ENCODE measurements at places on chromosomes 7 and 10. TPM values are rescaled to one million over a fixed set of nuclear protein-coding genes. Genes with fewer than 3 reads are reported as not detected.

GRCh38 chr7:43769791-43770465 lies 11.4 kb downstream of the BLVRA start:
- no peaks in the 10 kb centered on the region for H3K27me3 ChIP-seq
- H3K36me3 ChIP-seq, result peaks cover 10% of the 10 kb centered on the region
- no peak overlapping the region for H3K4me3 ChIP-seq
- peaks cover 1% of the 10 kb centered on the region for H3K4me1 ChIP-seq
- DNase-seq, result no peak
- H3K27ac ChIP-seq, result no peak overlapping the region

DNA sequence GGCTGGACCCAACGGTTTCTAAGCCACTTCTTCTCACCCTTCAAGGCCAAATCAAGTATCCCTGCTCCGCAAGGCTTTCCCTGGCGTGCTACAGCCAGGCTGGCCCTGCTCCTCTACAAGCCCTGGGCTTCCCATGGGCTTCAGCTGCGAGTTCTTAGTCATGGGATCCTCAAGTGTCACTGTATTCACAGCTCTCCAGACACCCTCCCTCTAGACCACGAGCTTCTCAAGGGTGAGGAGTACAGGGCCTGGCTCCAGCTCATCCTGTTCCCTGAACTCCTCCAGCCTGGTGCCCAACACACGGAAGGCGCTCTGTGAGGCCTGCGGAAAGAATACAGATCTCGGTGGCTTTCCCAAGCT lies 38.8 kb downstream of the FAM53B start:
- H3K36me3 ChIP-seq, result no peaks in the 10 kb centered on the region
- no peaks in the 10 kb centered on the region for H3K27me3 ChIP-seq
- H3K27ac ChIP-seq, result no peak overlapping the region
- no peak overlapping the region for H3K4me3 ChIP-seq
- no peak for DNase-seq

- H3K36me3 ChIP-seq, result no peaks in the 10 kb centered on the region
- H3K4me1 ChIP-seq, result no peaks in the 10 kb centered on the region
- DNase-seq, result no peak
- H3K27me3 ChIP-seq, result no peaks in the 10 kb centered on the region
- no peak overlapping the region for H3K4me3 ChIP-seq
These were observed 22.0 kb downstream of the LRRD1 start for GRCh38 chr7:92156990-92157389.

- H3K27me3 ChIP-seq, result no peaks in the 10 kb centered on the region
- H3K4me1 ChIP-seq, result peaks cover 24% of the 10 kb centered on the region
- no peak for DNase-seq
- no peak overlapping the region for H3K27ac ChIP-seq
- no peaks in the 10 kb centered on the region for H3K36me3 ChIP-seq
- H3K4me3 ChIP-seq, result no peak overlapping the region
These were observed 1.3 kb upstream of the COMMD3 start for GRCh38 chr10:22314852-22315251.

DNA sequence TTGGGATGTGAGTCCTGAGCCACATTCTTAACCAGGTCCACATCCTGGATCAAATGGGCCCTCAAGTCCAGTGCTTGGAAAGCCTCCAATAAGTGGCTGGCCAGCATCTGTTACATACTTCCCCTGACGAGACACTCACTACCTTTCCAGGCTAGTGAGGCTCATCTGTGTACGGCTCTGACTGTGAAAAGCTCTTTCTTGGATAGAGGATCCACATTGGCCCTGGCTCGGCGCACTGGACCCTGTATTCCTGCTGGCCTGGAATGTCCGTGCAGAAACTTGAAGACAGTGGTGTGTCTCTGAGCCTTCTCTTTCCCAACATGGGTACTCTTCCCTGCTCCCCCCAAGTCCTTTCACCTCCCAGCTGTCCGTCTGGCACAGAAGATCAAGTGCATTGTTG lies 35.5 kb downstream of the MYL10 start:
- no peak overlapping the region for H3K27ac ChIP-seq
- no peaks in the 10 kb centered on the region for H3K4me1 ChIP-seq

Gene MYL7
- total RNA-seq, result not detected

Gene C10orf90
- not detected for total RNA-seq

Gene FGL2
- total RNA-seq, result 77.9 TPM

Measured in ascending aorta (tissue), 2 donors.